NCI-H1930 (cell line): ENCODE measurements at places on chromosomes 2 and 18.

GRCh38 chr2:223297788-223298187 is 245.8 kb downstream of the KCNE4 start:
- no peak for DNase-seq

DNA sequence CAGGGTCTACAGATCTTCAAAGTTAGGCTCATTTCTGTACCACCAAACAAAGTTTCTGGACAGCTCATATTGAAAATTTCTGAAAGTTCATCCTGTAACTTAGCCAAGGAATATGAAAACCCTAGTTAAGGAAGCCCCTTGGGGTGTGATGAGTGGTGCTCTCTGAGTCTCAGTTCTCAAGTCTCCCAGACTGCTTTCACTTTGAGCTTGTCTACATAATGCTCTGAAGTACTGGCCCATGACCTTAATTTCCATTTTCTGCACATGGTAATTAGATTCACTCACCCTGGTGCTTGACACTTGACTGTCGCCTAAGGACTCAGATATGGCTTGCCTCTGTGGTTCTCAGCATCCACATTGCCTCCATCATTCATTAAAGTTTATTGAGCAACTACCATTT is 51.7 kb upstream of the SATB2 start:
- DNase-seq, result no peak

DNA sequence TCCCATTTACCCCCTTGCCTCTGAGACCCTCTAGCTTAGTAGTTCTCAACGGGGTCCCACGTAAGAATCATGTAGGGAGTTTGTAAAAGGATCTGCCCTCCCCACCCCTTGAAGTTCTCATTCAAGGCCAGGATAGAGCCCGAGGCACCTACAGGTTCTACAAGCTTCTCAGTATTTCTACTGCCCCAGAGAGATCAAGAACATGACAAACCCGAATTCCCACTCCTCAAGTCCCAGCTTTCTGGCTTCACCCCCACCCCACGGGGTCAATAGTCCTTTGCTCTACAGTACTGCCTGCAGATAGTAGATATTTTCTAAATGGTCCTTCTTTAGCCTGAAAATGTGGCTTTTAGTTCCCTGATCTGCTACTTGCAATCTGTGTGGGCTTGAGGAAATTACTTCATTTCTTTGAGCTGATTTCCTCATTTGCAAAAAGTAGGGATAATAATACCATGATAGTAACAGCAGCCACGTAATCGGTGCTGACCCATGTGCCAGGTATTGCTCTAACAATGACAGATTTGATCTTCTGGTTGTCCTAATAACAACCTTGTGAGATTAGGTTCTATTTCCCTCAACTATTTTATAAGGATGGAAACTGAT is 7.1 kb downstream of the CIB4 start:
- DNase-seq, result no peak

DNA sequence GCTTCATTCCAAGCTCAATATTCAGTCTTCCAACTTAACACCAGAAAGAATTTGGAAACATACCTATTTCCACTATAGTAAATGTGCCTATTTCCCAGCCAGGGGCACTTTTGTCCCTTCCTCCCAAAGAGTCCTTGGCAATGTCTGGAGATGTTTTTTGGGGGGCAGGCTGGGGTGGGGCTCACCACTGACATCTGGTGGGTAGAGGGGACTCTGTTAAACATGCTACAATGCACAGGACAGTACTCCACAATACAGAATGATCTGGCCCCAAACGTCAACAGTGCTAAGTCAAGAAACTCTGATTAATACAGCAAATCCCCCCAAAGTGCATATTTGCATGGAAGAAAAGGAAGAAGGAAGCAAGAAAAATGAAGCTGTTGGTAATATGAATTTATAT is 61.7 kb downstream of the SMIM21 start:
- no peak for DNase-seq

- no peak for DNase-seq
Measured at GRCh38 chr18:79600596-79600995, 79.0 kb upstream of the CTDP1 start.

DNA sequence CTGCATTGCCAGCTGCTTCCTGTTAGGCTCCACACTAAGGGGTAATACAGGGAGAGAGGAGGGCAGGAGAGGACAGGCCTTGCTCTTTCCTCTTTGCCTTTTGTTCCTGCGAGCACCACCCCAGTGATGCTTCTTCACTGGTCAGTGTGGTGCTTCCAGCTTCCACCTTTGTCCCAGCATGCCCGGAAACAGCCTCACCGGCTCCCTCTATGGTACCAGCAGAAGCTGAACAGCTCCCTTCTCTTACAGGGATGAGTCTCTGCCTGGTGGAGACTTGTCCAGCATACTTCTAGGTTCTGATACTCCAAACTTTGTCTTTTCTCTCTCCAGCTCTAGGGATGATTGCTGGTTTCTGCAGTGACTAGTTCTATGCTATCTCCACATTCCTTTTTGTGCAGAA is 413.3 kb downstream of the TSN start:
- DNase-seq, result no peak

DNA sequence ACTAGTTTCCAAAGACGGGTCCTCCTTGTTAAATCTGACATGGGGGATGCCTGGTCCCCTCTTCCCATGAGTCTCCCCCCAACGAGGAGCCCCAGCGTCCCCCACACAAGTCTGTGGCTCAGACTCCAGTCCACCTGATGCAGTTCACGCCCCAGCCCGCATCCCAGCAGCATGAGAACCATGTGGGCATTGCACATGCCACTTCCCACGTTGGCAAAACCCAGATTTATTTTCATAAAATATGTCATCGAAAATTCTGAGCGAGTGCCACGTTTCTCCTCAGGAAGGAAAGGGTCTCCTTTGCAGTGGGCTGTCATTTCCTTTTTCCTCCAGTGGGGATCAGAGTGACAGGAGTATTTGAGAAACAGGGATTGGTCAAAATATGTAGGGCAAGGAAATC is 45.7 kb upstream of the TPO start:
- DNase-seq, result no peak

DNA sequence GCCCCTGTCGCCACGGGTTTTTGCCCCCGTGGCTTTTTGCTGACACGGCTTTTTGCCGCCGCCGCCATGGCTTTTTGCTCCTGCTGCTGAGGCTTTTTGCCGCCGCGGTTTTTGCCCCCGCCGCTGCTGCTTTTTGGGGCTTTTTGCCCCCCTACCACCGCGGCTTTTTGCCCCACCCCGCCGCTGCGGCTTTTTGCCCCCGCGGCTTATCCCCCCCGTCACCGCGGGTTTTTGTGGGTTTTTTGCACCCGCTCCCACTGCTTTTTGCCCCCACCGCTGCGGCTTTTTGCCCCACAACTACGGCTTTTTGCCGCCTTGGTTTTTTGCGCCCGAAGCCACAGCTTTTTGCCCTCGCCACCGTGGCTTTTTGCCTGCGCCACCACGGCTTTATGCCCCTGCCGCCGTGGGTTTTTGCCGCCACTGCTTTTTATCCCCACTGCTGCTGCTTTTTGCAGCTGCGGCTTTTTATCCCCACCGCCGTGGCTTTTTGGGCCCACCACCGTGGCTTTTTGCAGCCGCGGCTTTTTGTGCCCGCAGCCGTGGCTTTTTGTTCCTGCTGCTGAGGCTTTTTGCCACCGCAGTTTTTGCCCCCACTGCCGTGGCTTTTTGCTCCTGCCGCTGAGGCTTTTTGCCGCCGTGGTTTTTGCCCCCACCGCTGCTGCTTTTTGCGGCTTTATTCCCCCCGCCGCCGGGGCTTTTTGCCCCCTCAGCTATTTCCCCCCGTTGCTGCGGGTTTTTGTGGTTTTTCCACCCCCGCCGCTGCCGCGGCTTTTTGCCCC is 2798.0 kb upstream of the TEKT4 start:
- no peak for DNase-seq

- DNase-seq, result no peak
Measured at GRCh38 chr2:225636558-225636957, 237.0 kb downstream of the NYAP2 start.

- DNase-seq, result no peak
Measured at GRCh38 chr2:235576337-235576910, 82.6 kb downstream of the AGAP1 start.

GRCh38 chr18:830315-830901 is 18.4 kb upstream of the YES1 start:
- DNase-seq, result no peak

- no peak for DNase-seq
Measured at GRCh38 chr2:1169291-1169949, 218.8 kb downstream of the SNTG2 start.

DNA sequence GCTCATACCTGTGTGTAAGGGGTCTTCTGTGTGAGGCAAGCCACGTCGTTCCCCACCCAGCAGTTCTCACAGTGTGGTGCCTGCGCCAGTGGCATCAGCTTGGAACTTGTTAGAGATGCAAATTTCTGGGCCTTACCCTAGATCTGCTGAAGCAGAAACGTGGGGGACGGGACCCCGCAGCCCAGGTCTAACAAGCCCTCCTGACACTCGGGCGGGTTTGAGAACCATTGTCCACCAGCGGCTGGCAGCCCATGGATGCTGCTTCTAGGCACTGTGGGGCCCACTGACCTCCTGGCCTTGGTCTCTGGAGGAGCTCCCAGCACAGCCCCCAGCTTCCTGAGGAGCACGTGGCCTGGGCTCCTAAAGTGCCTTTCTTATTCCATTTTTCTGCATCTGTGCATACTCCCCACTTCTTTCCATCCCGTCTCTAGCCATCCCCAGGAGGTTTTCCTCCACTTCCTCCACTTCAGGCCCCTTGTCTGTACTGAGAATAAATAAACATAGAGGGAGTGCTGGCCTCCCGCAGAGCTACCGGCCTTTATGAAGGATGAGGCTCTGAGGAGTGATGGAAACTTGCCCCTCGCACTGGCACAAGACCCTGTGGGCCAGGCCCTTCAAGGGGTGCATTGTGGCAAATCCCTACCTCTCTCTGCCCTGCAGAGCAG is 94.3 kb downstream of the GALR1 start:
- no peak for DNase-seq

- DNase-seq, result no peak
Measured at GRCh38 chr2:129277585-129277981, 701.9 kb upstream of the RAB6C start.

GRCh38 chr2:216918088-216918680 is 58.3 kb upstream of the TNP1 start:
- DNase-seq, result no peak

DNA sequence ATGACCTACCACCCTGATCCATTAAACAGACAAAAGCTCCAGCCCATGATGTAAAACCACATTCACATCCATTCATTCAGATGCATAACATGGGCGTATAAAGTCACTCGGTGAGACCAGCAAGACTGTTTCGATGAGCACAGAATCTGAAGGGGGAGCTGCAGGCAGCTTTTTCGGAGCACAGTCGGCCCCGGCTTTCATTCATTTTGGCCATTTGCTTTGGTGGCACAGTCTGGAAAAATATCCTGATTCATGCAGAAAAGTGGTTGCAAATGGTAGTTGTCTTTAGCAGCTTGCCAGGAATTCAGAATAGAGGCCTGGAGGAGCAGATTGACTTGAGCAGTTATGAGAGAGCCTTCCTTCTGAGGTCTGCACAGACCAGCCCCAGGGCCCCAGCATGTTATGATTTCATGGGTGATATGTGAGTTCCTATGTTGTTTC is 11.2 kb downstream of the ARID5A start:
- DNase-seq, result no peak

GRCh38 chr2:61014763-61015162 is 2.8 kb upstream of the PEX13 start:
- DNase-seq, result no peak

- DNase-seq, result no peak
Measured at GRCh38 chr2:146481629-146482028, 1363.2 kb upstream of the ACVR2A start.

DNA sequence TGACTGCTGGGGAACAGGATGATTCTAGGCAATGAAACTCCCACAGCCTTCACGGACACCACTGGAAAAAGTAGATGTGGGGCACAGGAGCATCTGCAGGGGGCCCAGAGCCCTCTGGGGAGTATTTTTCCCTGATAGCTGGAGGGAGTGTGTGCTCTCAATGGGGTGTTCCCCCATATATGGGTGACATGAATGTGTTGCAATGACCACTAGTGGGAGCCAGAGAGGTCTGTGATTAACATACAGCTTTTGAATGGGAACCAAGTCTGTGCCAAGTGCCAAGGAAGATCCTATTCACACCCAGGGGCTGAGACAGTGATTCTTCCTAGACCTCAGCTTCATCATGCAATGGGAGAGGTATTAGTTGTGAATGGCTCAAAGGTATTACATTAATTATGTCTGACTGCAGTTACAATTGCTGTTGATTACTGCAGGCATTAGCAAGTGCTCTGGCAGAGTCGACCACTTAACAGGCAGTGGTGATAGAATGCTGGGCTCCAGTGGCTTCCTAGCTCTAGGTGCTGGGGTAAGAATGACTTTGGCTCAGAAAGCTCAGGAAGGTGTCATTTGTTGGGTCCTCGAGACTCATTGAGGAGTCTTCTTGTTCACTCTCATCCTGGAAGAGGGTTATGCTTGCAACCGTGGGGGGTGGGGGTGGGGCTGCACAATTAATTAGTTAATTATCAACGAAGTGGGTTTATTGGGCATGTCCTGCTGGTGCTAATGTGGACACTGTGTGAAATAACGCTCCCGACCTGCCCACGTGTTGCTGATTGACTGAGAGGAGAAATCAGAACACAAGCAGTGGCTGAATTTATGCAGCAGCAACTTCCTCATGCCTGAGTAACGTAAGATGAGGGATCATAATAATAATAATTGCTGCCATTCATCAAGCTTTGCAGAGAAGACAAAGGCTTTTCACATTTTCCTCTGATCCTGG is 194.1 kb downstream of the CLIP4 start:
- peak; percentile 36 for DNase-seq

- no peak for DNase-seq
Measured at GRCh38 chr18:67151366-67151765, 365.2 kb downstream of the DSEL start.

GRCh38 chr2:190891889-190892288 is 11.3 kb downstream of the GLS start:
- no peak for DNase-seq

GRCh38 chr18:10040287-10041011 is 126.6 kb downstream of the VAPA start:
- DNase-seq, result no peak

- DNase-seq, result no peak
Measured at GRCh38 chr2:20110383-20110782, 59.0 kb upstream of the LAPTM4A start.

GRCh38 chr2:219277703-219278654 is 1.2 kb upstream of the DNAJB2 start:
- peak; percentile 59 for DNase-seq

DNA sequence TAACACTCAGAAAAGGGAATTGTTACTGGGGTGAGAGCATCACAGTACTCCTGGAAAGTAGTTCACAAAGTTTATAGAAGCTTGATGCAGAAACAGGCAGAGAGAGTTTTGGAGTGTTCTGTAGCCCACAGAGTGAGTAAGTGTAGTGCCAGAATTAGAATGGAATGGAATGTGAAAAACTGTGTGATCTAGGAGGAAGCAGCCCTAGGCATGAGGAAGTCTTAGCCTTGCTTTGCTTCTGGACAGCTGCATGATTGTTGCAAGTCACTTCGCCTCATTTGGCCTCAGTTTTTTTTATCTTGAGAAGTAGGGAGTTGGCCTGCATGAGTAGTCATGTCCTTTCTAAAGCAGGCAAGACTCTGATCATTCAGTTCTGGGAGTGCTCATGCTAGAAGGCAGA is 10.9 kb downstream of the SERPINB12 start:
- DNase-seq, result no peak
